ENCODE measurements at places on chromosomes 6 and 20.

- DNase-seq = no peak
These were observed 16.9 kb upstream of the APMAP start for GRCh38 chr20:25009218-25010145.

GRCh38 chr6:137222381-137222780, 3.2 kb upstream of the IFNGR1 start:
- no peak for DNase-seq

DNA sequence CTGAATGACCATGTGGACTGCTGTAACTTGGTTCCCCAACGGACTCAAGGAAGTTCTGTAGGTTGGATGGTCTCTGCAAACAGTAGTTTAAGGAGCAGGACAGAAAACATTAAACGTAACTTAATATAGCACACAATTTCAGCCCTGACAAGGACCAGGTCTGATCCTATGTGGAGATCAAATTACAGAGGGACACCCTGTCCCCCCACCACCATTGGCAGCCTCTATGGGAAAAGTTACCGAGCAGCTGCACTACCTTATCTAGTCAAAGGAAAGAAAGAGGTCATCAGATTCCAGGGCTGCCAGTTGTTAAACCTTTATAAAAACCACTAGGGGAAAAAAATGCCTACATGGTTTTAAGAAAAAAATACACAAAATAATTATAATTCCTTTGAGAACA, 191.5 kb upstream of the RSPO3 start:
- DNase-seq = no peak

DNA sequence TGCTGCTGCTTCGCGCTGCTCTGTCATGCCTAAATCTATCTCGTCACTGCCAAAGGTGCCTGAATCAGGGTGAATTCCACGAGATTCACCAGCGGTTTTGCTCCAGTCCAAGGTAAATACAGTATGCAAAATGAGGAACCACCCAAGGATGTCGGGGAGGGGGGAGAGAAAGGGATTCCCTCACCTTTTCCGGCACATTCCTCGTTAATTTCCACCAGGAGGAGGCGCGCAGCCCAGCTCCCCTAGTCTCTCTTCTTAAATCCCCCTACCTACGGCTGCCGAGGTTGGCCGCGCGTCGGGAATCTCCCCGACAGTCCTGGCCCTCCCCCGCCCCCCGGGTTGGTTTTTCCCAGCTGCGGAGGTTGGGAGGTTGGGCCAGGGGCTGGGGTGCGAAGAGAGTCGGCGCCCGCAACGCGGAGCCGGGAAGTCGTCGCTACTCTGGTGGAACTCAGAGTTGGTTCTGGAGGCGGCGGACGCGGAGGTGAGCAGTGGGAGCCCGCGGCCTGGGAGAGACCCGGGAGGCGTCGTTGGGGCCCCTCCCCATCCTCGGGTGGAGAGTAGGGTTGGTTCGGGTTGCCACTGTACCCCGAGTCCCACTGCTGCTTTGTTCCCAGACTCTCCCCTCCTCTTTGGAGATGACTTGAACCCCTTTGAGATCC, at the start of gene TPBG:
TPBG (plus strand) TSS at position 390 of the 659 bp plus-strand sequence. CDS start 1,145 bp downstream, outside the sequence.
- no peak for DNase-seq

GRCh38 chr20:35673884-35674283, 9.2 kb upstream of the CPNE1 start:
- no peak for DNase-seq

- no peak for DNase-seq
These were observed 115.6 kb upstream of the ADGRF1 start for GRCh38 chr6:47157653-47158219.

- no peak for DNase-seq
These were observed 10.9 kb downstream of the HIVEP1 start for GRCh38 chr6:12022953-12023388.

DNA sequence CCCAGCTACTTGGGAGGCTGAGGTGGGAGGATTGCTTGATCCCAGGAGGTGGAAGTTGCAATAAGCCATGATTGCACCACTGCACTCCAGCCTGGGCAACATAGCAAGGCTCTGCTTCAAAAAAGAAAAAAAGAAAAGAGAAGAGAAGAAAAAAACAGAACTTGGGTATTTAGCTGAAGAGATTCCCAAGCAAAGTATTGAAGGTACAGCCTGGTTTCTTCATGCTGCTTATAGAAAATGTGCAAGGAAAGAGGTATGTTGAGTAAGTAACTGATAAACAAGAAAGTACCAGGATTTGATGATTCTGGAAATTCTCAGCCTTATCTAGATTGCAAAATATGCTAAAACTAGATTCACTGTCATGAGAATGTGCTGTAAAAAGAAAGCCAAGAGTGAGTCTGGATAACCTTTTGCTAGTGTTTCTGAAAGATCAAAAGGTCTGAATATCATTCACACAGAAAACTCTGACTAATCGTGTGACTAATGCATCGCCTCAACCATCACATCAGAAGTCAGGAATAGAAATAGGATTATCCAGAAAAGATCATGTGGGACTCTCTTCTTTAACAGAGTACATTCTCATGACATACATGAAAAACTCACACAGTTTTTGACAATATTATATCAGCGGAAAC, 32.4 kb upstream of the NOP56 start:
- no peak for DNase-seq

DNA sequence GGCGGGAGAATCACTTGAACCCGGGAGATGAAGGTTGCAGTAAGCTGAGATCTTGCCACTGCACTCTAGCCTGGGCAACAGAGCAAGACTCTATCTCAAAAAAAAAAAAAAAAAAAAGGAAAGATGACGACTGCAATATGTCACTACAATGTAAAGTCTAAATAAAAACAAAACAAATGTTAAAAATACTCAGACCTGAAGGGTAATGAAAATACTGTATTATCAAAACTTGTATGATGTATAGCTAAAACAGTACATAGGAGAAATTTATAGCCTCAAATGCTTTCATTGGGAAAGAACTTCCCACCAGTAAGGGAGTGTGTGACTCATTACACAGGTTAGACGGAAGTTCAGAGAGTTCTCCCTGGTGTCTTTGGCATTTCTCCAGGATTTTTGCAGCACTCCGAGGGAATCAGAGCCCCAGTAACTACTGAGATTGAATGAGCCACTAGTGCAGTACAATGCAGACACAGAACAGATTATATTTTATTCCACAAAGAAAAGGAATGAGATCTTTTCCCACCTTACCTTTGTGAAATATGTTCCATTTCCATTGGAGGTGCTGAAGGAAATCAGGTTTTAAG, 12.5 kb upstream of the RALGAPB start:
- no peak for DNase-seq

- DNase-seq = no peak
These were observed 3.6 kb upstream of the ADGRG6 start for GRCh38 chr6:142297996-142298753.

DNA sequence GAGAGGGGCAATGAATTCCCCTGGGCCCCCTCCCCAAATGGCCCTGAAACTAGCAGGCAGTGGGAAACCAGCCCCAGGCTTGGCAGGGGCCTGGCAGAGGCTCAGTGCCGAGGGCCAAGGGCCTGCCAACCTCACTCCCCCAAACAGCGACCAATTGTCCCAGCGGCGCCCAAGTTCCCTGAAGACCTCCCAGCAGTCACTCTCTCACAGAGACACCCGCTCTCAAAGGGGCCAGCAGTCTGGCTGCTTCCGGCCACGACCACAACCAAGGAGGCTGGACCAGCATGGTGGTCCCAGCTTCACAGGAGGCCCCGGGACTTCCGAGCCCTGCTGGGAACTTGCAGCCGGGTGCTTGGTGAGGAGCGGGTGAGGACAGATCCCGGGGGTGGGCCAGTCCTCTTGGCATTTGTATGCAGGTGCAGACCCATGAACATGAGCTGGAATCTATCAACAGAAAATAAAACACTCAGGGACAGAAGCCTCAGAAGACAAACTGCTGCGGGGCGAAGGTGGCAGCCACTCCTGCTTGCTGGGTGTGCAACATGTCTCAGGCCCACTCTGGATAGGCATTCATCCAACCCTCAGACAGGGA, 17.5 kb upstream of the SIRPA start:
- DNase-seq = no peak

DNA sequence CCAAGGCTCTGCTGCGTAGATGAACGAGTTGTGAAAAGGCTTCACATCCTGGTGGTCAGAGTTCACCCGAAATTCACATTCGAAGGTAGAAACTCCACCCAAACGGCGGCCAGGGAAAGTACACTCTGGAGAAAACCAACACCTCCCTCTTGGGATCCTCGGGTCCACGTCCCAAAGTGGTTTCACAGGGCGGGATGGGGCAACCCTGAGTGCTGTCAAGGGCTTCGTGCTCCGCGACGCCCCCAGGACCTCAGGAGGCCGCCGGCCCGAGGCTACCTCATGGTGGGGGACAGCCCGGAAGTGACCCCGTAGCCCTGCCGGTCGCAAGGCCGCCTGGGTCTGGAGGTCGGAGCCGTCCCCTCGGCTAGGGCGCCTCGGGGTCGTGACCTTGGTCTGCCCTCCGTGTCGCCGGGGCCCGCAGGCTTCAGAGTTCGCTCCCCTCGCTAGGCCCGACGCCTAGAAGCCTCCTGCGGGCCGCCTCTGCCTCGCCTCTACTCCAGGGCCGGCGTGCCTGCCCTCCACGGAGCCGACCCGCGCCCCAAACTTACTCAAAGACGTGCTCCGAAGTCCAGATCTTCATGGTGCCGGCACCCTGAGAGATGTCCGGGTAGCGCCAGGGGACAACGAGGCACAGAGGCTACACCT, at the start of gene PRELID3B:
PRELID3B (minus strand) TSS at position 636 of the 645 bp plus-strand sequence; CDS start at position 580, 56 bp downstream.
- DNase-seq = no peak

DNA sequence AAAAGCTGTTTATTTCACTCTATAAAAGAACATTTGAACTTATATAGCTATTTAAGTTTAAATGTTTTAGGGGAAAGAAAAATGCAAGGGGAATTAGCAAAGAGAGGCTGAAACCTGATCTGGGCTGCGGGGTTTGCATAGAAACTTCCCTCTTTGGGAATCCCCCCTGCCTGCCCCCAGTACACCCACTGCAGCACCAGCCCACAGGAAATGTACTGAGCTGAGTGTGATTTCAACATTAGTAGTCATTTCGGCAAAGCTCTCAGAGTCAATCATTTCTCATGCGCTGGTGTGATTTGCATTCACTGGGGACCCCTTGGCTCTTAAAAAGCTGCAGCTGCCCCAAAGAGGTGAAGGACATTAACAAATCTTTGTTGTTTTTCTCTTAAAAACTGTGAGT, 859.4 kb downstream of the MAFB start:
- no peak for DNase-seq

All from stimulated activated CD4-positive, alpha-beta T cell treated with anti-CD3 and anti-CD28 coated beads, Interleukin-2, amount 100 ng/mL, for 4 hours (primary cell).